ENCODE measurements at places on chromosomes 7 and 10.

- DNase-seq = no peak
Observed at GRCh38 chr10:13970236-13970956, 360.3 kb downstream of the FRMD4A start.

GRCh38 chr10:121322776-121323175 lies 275.5 kb downstream of the FGFR2 start:
- no peak for DNase-seq

DNA sequence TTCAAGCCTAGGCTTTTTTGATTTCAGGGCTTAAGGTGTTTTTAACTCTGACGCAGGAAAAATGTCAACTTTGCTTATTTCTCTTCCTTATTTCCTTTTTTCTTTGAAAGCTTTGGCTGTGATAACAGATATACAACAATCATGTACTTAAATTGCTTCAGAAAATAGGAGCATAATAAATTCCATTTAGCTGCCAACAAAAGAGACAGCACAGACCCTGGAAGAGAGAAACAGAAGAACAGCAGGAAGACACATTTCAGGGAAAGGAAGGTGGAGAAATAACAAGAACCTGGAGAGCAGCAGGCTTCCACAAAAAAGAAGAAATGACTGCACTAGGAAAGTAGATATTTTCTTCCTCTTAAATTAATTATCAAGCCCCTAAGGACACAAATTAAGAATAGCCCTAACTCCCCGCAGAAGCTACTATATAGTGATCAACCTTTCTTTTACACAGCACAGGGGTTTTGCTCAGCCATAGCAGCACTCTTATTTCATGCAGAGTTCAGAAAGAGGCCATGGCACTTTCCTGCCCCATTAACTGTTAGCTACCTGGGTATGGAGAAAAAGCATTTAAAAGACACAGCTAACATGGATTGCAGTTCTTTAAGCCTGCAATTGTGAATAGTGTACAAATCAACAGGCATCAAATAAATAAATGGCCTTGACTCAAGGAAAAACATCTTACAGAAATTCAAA lies 61.5 kb downstream of the IQUB start:
- DNase-seq = no peak

- DNase-seq = no peak
Observed at GRCh38 chr7:25597946-25598345, 369.7 kb upstream of the NPVF start.
